ENCODE measurements at places on chromosomes 5 and 9. TPM values are rescaled to one million over a fixed set of nuclear protein-coding genes. Genes with fewer than 3 reads are reported as not detected.

The SLC6A3 gene
- polyA plus RNA-seq: 0.10 TPM

The C9orf50 gene
- 0.74 TPM for polyA plus RNA-seq

The C9orf153 gene
- not detected for polyA plus RNA-seq

The SOX30 gene
- 0.03 TPM for polyA plus RNA-seq

The CCNJL gene
- 1.7 TPM for polyA plus RNA-seq

The SPINK7 gene
- not detected for polyA plus RNA-seq

The GAPT gene
- polyA plus RNA-seq: 0.56 TPM

The POU5F2 gene
- 0.02 TPM for polyA plus RNA-seq

The TRAF1 gene
- polyA plus RNA-seq: 42.7 TPM

The BHMT gene
- 0.56 TPM for polyA plus RNA-seq

The SYK gene
- 3.0 TPM for polyA plus RNA-seq

The CNTNAP3 gene
- polyA plus RNA-seq: 1.0 TPM

The SLCO4C1 gene
- polyA plus RNA-seq: 0.10 TPM

The FKTN gene
- polyA plus RNA-seq: 4.1 TPM

The GRXCR2 gene
- polyA plus RNA-seq: not detected

The CDO1 gene
- 7.5 TPM for polyA plus RNA-seq

The FGF1 gene
- 0.64 TPM for polyA plus RNA-seq

The SIT1 gene
- 1.0 TPM for polyA plus RNA-seq

The LECT2 gene
- not detected for polyA plus RNA-seq

The SLC12A2 gene
- 5.6 TPM for polyA plus RNA-seq

The ALDOB gene
- polyA plus RNA-seq: 6.3 TPM

The EEIG1 gene
- 49.5 TPM for polyA plus RNA-seq

The BOD1 gene
- polyA plus RNA-seq: 30.0 TPM

The WHRN gene
- 34.8 TPM for polyA plus RNA-seq

The IL13 gene
- 0.32 TPM for polyA plus RNA-seq

The RASGRF2 gene
- polyA plus RNA-seq: 2.1 TPM

The ADGRD2 gene
- 0.53 TPM for polyA plus RNA-seq

The NTNG2 gene
- 2.2 TPM for polyA plus RNA-seq

The TMEM232 gene
- polyA plus RNA-seq: 3.2 TPM

The ANXA2R gene
- 0.55 TPM for polyA plus RNA-seq

The DCP2 gene
- 7.0 TPM for polyA plus RNA-seq

The CD72 gene
- 1.3 TPM for polyA plus RNA-seq

The ARHGEF37 gene
- 4.3 TPM for polyA plus RNA-seq
